ENCODE measurements at places on chromosomes 3 and 15.

GRCh38 chr15:66691727-66692126, 10.3 kb upstream of the SMAD6 start:
- no peak for DNase-seq

GRCh38 chr3:196150481-196150880, 60.7 kb downstream of the ZDHHC19 start:
- DNase-seq, result no peak

DNA sequence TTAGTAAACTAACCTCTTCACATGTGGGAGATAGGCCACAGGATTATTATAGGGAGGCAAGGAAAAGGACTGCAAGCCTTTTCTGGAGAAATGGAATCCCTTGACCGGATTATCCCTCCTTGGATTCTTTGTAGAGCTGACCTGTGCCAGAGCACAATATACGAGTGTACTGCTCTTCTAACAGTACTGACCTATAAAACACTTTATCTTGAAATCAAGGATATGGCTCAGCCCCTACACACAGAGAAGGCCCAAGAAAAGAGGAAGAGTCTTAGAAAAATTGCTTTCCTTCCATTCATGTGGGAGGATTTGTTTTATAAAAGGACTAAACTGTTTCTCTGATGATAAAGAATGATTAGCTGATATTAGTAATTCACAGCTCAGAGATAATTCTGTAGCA, 42.2 kb downstream of the DMXL2 start:
- no peak for DNase-seq

GRCh38 chr3:5767304-5767703, 579.8 kb downstream of the EDEM1 start:
- DNase-seq, result no peak
